GM06990 (cell line): ENCODE measurements at places on chromosomes 2 and 18.

- no peak for DNase-seq
Measured at GRCh38 chr2:216576616-216577015, 56.6 kb upstream of the IGFBP2 start.

GRCh38 chr2:162297925-162298552, 20.4 kb downstream of the IFIH1 start:
- DNase-seq = peak; percentile 38

- no peak for DNase-seq
Measured at GRCh38 chr2:150459281-150459680, 28.2 kb downstream of the RND3 start.

DNA sequence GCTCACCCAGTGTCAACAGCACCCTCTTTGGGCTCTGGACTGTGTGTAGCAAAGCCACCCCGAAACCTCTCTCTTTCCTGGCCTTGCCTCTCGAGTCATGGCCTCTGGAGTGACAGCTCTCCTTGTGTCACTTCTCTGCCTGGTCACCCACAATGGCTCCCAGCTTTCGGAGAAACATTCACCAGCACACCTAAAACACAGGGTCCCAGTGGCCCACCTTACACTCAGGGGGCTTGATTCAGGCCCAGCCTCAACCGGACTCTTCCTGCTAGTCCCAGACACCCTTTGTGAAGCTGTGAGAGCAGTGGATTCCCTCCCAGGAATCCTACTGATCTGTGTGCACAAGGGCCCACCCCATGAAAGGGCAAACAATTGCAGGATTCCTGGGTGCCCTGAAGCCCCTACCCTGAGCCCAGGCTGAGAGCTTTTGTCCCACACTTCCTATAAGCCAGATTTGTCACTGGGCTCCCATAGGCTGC, 137.2 kb upstream of the HAAO start:
- DNase-seq = no peak

- no peak for DNase-seq
Measured at GRCh38 chr2:207491086-207491485, 38.7 kb upstream of the CREB1 start.

GRCh38 chr2:180334514-180334913, 327.4 kb upstream of the CWC22 start:
- peak; percentile 62 for DNase-seq
